ENCODE measurements at places on chromosomes 2 and 18.

- DNase-seq = no peak
These were observed 5.0 kb downstream of the CAB39 start for GRCh38 chr2:230717600-230717999.

DNA sequence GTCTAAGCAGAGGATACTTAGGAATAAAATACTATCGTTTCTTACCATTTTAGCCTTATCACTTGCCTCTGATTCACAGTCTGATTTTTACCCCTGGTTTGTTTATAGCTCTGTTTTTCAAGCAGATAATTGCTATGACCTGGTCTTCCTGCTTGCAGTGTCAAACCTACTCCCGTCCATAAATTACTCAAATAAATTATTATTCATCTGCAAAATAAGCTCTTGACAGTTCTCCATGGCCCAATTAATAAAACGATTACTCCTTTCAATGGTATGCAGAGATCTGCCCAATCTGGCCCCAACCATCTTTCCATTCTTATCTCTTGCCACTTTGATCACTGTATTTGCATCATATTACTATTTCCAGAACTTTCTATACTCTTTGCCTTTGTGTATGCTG is 354.0 kb downstream of the CCDC85A start:
- DNase-seq = no peak

GRCh38 chr2:105294844-105295481 is 34.6 kb downstream of the TGFBRAP1 start:
- DNase-seq = peak; percentile 26

GRCh38 chr18:73945130-73945792 is 202.4 kb downstream of the FBXO15 start:
- no peak for DNase-seq

- no peak for DNase-seq
These were observed 113.2 kb downstream of the GYPC start for GRCh38 chr2:126769118-126769517.

GRCh38 chr2:233059797-233060500 is at the start of gene INPP5D:
Gene INPP5D (plus strand): TSS chr2:233060342. CDS start chr2:233060479, 137 bp downstream.
- DNase-seq = no peak

- DNase-seq = no peak
These were observed 96.2 kb downstream of the NCK2 start for GRCh38 chr2:105840933-105841332.

DNA sequence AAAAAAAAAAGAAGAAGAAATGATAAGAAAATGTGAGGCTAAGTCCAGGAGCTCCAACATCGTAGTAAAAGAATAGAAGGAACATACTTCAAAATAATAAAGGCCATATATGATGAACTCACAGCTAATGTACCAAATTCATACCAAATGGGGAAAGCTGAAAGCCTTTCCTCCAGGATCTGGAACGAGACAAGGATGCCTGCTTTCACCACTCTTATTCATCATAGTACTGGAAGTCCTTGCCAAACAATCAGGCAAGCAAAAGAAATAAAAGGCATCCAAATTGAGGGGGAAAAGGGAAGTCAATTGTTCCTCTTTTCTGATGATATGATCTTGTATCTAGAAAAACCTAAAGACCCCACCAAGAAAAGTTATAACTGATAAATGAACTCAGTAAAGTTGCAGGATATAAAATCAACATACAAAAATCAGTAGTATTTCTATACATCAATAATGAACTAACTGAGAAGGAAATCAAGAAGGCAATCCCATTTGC is 170.6 kb downstream of the METTL4 start:
- DNase-seq = no peak

GRCh38 chr18:33440060-33441043 is at the start of gene CCDC178:
Gene CCDC178 (minus strand): TSS chr18:33440721. CDS start chr18:33412088, 28,633 bp downstream.
- peak; percentile 74 for DNase-seq

DNA sequence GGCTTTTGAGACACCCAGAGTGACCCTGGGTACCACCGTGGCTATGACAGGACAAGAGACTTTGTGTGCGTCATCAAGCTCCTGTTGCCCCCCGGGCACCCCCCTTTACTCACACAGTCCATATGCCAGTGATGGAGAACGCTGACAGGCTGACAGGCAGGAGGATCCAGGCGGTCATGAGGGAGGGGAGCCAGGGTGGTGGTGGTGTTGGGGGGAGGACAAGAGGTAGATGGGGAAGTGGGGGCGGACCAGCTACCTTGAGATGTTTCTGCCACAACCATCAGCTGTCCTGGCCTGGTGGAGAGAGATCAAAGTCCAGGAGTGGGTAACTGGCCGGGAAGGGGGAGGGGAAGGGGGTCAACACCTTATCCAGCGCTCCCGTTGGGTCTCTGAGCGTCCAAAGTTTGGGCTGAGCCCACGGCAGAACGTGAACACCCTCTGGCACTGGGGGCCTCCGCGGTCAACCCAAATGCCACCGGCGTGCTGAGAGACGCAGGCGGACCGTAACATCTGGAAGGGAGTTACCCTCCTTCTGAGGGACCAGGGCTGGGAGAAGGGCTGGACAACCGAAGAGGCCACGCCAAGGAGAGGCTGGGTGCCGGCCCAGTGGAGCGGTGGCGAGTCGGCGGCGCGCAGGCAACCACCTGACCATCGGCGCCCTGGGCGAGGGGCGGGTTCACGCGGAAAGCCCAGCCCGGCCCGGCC is 575 bp downstream of the TMEM150A start:
- DNase-seq = peak; percentile 77

GRCh38 chr2:151981886-151982285 is 117.0 kb downstream of the CACNB4 start:
- DNase-seq = no peak

- DNase-seq = no peak
These were observed 26.6 kb upstream of the ZCCHC2 start for GRCh38 chr18:62496262-62496661.

- no peak for DNase-seq
These were observed 84.2 kb upstream of the PIK3C3 start for GRCh38 chr18:41870817-41871216.

- peak; percentile 43 for DNase-seq
These were observed 149.6 kb downstream of the IRS1 start for GRCh38 chr2:226649871-226650660.

GRCh38 chr2:121284463-121285449 is at the start of gene TFCP2L1:
Gene TFCP2L1 (minus strand): TSS chr2:121285202. CDS start chr2:121285109, 93 bp downstream.
- peak; percentile 67 for DNase-seq

- DNase-seq = no peak
These were observed 190.6 kb downstream of the RAD51AP2 start for GRCh38 chr2:17327649-17328048.

GRCh38 chr2:30511122-30512083 is 64.4 kb downstream of the LCLAT1 start:
- no peak for DNase-seq

GRCh38 chr18:23227726-23228070 is 92.4 kb downstream of the CABLES1 start:
- DNase-seq = no peak

DNA sequence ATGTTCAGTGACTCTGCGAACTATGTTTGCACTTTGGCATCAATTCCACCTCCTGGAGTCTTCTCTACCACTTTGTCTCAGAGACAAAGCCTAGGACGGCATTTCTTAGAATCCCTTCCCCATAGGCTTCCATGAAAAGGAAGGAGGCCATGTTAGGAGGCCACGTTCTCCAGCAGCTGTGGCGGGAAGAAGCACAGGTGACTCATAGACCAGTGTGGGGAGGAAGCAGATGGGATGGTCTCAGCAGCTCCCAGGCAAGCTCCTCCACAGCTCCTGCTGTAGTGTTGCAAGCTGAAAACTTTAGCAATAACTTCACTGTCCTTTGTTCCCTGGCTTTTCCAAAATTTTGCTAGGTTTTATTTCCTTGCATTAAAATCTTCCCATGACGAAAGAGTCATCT is 781.3 kb upstream of the ID2 start:
- no peak for DNase-seq

- no peak for DNase-seq
These were observed 129.1 kb upstream of the SMAD2 start for GRCh38 chr18:48059455-48060010.

GRCh38 chr2:16950436-16950835 is 284.8 kb upstream of the CYRIA start:
- DNase-seq = no peak

- no peak for DNase-seq
These were observed 91.1 kb downstream of the ITSN2 start for GRCh38 chr2:24269265-24269664.

- no peak for DNase-seq
These were observed 104.2 kb downstream of the TPGS2 start for GRCh38 chr18:36724591-36725001.

DNA sequence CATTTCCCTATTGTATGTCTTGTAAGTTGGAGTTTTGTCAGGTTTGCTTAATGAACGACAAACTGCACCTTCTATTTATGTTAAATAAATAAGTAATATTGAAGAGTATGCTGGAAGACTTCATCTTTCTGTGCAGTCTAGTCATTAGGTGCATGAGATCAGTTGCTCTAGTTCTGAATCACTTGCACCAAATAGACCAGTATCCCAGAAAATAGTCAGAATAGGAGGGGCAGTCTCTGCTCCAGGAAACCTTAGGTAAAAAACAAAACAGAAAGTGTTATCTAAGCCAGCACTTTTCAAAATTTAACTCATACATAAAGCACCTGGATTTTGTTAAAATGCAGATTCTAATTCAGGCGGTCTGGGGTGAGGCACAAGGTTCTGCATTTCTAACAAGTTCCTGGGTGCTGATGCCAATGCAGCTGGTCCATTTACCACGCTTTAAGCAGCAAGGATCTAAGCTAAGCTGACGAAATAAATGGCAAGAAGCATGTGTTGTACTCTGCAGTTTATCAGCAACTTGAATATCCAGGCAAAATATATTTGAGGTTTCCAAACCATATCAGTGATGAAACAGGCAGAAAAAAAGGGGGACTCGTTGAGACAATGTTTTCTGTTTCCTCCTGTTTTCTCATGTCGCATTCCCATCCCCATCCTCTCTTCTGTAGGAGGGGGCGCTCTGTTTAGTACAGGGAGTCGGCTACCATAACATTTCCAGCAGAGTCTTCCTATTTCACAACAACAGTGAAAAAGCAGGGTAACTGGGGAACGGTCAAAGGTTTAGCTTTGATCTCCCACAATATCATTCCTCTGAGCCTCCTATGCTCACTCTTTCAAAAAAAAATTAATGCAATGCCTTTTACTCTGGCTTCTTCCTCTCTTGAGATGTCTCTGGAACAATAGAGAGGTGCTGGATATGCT is 106.4 kb downstream of the MBD2 start:
- DNase-seq = no peak

GRCh38 chr2:159195697-159196096 is 90.8 kb downstream of the WDSUB1 start:
- no peak for DNase-seq

DNA sequence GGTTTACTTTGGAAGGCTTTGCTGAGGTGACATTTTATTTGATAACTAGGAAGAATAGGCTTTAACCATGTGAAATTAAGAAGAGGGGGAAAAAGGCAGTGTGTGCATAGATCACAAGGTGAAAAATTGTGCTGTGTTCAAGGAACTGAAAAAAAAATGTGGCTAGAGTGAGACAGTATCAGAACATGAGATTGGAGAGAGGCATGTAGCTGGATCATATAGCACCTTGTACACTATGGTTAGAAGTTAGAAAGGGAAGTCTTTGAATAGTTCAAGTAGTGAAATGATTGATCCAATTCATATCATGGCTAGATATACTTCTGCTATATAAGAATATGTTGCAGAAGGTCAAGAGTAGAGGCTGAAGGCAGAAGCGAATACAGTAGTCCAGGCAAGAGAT is 12.3 kb upstream of the TNFRSF11A start:
- DNase-seq = no peak

GRCh38 chr18:59810183-59810582 is 89.6 kb upstream of the PMAIP1 start:
- DNase-seq = no peak

DNA sequence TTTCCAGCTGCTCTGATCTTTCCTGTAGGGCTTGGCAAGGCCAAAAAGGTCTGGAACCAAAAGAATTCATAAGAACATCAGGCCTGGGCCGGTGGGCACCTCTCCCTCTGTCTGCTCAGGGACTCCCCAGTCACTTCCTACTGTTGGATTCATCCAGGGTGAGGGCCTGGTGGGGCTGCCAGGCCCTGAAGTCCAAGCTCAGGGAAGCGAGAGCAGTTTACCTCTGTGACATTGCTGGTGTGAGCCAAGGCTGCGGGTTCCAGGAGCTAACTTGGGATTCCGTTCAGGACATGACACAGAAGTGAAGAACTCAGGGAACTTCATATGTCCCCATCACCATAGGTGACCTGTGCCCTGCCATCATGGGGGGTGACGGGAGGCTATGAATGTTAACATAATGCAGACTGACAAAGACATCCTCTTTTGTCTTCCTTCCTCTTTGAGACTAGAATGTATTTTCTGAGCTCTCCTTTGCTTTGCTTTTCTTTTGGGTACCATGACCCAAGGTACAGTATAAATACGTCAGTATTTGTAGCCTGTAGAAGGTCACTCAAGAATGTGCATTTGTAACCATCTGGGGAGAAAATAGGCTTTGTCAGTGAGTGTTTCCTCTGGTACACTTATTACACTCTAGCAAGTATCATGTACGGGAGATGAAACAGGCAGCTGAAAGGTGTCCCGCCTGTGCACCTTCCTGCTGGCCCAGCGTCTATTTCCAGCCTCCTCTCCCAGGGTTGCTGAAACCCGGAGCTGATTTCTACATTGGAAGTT is 130.5 kb upstream of the SLC1A4 start:
- no peak for DNase-seq

- no peak for DNase-seq
These were observed 228.6 kb upstream of the EPAS1 start for GRCh38 chr2:46068636-46069035.

DNA sequence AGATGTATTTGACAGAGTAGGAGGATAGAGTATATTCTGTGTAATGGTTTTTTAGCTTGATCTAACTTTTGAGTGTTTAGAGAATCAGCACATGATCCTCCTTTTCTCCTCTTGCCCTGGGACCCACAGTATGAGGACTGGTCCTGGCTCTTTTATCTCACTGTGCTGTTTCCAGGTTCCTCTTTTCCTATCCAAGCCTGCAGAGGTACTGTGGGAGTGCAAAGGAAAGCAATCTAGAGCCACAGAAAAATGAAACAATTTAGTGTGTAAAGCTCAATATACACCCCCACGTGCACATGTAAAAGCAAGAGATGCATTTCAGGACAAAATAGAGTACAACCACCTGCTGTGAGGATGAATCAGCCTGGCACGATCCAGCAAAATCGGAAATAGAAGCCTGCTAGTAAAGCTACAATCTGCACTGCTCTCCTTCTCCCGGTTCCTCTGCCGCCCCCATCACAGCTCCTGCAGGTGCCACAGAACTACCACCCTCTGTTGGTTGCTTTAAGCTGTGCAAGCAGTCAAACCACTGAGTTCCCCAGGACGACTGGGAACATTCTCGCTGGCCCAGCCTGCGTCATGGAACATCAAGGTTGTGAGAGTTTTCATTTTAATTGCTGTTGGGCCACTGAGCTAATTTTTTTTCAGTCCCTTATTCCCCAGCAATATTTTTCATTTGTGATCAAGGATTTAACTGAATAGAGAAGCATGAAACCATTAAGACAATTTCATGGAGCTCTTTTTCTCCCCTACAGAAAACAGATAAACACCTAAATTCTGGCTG is 47.8 kb upstream of the MAPRE3 start:
- peak; percentile 41 for DNase-seq

- no peak for DNase-seq
These were observed 32.8 kb upstream of the DNAH7 start for GRCh38 chr2:196101325-196101991.

- peak; percentile 40 for DNase-seq
These were observed 636 bp downstream of the ARL4C start for GRCh38 chr2:234496055-234496834.

- no peak for DNase-seq
These were observed 185.5 kb downstream of the C1D start for GRCh38 chr2:67877301-67877700.
